ENCODE measurements at places on chromosomes 12 and 14.
A peak's percentile ranks its signal among the peaks of the same experiment; 100 is the strongest.

GRCh38 chr12:45257185-45257930 lies 41.5 kb downstream of the ANO6 start:
- H3K27ac ChIP-seq, result peak overlapping the region; percentile 73
- DNase-seq, result no peak
- H3K27me3 ChIP-seq, result no peaks in the 10 kb centered on the region
- no peaks in the 10 kb centered on the region for H3K36me3 ChIP-seq
- peaks cover 63% of the 10 kb centered on the region for H3K4me1 ChIP-seq
- H3K4me3 ChIP-seq, result no peak overlapping the region

DNA sequence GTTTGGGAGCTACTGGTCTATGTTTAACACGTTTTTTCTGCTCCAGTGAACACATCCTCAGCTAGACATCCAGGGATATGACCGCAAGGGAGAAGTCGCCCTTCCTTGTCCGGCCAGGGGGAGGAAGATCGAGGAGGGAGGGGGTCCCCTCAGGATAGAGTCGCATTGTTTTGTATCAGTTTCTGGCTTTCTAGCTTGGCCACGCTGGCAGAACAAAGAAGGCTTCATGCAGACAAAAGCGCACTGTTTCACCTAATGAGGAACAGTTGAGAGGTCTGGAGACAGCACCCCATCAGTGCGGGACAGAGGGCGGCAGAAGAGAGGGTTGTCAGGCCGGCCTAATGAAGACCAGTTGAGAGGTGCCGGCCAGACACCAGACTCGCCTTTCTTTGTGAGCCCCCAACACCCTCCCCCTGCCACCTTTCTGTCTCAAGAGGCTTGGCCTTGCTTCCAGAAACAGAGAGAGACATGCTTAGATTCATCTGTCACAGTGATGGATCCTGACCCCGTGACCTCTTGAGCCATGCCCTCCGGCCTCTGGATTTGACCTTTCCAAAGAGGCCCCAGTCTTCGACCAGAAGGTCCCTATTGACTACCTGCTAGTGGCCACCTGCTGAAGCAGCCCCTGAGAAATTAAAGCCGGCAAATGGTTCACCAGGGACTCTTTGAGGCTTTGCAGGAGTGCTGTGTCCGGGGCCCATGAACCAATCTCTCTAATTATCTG lies 254.7 kb upstream of the TBX3 start:
- H3K27me3 ChIP-seq, result no peaks in the 10 kb centered on the region
- 0 out of 2 replicates have a peak, but pooled peaks cover 4% of the 10 kb centered on the region for H3K36me3 ChIP-seq
- no peak for DNase-seq
- no peak overlapping the region for H3K4me3 ChIP-seq

DNA sequence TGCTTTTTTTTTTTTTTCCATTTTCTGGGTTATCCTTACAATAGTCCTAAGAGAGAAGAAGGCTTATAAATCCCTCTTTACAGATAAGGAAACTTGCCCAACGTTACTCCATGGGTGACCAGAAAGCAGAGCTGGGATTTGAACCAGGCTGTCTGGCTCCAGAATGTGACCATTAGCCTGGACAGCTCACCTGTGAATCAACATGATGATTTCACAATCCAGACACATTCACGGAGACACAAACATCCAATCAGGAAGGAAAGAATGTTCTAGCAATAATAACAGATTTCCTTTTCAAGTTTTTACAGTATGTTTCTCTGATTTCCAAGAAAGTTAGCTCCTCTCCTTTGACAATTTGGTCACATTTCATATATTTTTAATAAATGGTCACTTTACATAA lies 118.3 kb downstream of the GALC start:
- no peak overlapping the region for H3K27ac ChIP-seq
- H3K36me3 ChIP-seq, result no peaks in the 10 kb centered on the region
- DNase-seq, result no peak
- H3K4me3 ChIP-seq, result no peak overlapping the region
- H3K27me3 ChIP-seq, result no peaks in the 10 kb centered on the region

DNA sequence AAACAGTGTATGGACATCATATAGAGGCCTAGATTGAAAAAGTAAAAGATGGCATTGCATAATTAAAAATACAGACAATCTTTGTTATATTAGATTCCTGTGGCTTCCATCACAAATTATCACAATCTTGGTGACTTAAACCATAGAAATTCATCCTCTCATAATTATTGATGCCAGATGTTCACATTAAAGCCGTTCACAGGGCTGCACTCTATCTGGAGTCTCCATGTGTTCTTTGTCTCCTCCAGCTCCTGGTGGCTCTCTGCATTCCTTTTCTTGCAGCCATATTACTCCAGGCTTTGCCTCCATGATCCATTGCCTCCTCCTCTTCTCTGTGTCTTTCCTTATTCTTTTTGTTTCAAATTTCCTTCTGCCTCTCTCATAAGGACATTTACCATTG lies 875.7 kb upstream of the USP15 start:
- no peak overlapping the region for H3K27ac ChIP-seq
- H3K4me3 ChIP-seq, result no peak overlapping the region
- DNase-seq, result no peak
- H3K27me3 ChIP-seq, result peaks cover 2% of the 10 kb centered on the region

- H3K27me3 ChIP-seq, result peaks cover 43% of the 10 kb centered on the region
- H3K27ac ChIP-seq, result no peak overlapping the region
- H3K4me3 ChIP-seq, result no peak overlapping the region
- H3K36me3 ChIP-seq, result no peaks in the 10 kb centered on the region
- H3K4me1 ChIP-seq, result peaks cover 36% of the 10 kb centered on the region
These were observed 8.8 kb downstream of the VSX2 start for GRCh38 chr14:74248017-74248416.

All from WTC11 (cell line).